ENCODE measurements at places on chromosomes 4 and X.

DNA sequence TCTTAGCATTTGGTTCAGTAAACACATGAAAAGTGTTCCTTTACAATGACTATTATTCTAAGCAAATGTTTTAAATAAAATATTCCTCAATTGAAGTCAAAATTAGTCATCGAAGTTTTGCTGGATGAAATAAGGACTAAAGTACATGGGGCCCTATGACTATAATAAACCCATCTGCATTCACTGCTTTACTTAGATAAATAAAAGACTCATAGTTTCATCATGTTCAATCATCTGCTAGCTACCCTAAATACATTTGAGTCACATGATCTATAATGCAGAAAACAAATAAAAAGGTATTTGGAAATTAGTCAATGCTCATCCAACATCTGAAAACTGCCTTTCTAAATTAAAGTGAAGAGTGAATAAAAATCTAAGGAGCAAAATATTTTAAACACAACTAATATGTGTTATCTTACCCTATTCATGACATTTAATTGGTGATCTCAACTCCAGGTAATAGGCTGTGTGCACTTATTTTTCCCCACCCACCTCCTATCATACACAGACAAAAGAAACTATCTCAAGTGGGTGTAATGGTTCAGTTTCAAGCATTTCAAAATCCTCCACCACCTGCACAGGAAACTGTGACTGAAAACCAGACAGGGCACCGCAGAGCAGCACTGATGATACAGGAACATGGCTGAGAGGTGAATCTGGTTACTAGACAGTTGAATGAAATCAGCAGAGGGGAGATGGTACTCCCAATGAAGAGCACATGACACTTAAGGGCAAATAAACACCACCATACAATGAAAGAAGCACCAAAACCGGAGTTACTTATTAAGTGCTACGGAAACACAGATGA, 78.6 kb downstream of the CAMK2D start:
- peak; percentile 92 for DNase-seq

DNA sequence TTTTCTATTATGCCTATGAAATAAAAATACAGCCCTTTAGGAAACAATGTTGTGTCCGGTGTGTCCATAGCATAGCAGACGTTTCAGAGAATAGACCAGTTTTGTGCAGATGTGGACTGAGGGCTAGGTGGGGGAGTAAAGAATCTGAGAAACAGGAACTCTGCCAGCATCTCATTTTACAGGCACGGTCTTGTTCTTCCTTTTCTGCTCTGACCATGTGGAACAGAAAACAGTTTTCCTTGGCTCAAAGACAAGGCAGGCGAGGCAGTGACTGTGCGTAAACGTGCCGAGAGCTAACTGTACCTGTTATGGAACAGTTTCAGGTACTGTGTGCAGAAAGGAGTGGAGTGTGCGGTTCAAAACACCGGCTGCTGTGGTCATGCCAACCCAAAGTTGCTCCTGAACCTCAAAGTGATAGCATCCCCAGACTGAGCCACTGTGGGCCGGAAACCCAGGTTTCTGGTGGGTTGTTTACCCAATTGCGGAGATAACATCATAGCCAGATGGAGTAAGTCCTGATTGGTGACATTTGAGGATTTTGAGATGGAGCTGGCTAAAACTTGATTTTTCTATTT, 20.2 kb downstream of the CNGA2 start:
- no peak for DNase-seq

GRCh38 chr4:83605210-83605609, 69.3 kb downstream of the GPAT3 start:
- DNase-seq = no peak

- DNase-seq = peak; percentile 89
Observed at GRCh38 chrX:123881330-123881729, 21.5 kb downstream of the XIAP start.

GRCh38 chrX:39451046-39451445, 646.7 kb downstream of the BCOR start:
- no peak for DNase-seq

DNA sequence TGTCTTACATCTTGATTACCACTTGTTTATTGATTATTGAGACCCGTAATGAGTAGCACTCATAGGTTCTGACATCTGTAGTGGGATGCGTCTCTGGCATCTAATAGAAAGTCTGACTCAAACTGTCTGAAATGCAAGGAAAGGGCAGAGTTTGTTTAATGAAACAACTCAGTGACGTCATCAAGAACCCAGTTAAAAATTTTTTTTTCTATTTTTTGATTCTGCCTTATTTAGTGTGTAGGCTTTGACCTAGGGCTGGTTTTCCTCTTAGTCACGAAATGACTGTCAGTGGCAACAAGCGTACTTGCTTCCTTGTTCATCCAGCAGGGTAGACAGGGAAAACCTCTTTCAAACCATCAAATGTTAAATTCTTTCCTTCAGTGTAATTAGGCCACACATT, 3.1 kb upstream of the CDKL5 start:
- DNase-seq = peak; percentile 8

DNA sequence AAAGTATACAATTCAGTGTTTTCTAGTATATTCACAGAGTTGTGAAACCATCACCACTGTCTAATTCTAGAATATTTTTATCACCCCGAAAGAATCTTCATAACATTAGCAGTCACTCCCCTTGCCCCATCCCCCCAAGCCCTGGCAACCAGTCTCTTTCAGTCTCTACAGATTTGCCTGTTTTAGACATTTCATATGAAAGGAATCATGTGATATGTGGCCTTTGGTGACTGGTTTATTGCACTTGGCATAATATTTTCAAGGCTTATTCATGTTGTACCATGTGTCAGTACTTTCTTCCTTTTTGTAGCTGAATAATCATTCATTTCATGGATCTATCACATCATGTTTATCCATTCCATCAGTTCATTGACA, 371.7 kb downstream of the AFF2 start:
- no peak for DNase-seq

GRCh38 chrX:57137501-57137900, 304 bp upstream of the SPIN2A start:
- peak; percentile 74 for DNase-seq

DNA sequence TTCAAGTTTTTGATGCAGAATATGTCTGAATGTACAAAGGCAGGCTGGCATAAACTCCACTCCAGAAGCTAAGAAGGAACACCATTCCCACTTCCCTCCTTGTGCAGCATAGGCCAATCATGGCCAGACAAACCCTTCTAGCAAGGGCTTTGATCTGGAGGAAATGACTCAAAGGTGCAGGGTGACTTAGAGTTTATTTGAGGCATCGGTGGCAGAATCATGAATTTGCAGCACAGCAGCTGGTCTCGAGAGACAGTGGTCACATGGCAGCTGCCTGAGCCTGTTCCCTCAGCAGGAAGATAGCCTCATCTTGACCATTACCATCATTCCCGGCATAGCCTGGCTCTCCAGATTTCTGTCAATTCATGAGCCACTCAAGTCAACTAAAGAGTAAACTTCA, 154.5 kb downstream of the ATP10D start:
- DNase-seq = peak; percentile 33

DNA sequence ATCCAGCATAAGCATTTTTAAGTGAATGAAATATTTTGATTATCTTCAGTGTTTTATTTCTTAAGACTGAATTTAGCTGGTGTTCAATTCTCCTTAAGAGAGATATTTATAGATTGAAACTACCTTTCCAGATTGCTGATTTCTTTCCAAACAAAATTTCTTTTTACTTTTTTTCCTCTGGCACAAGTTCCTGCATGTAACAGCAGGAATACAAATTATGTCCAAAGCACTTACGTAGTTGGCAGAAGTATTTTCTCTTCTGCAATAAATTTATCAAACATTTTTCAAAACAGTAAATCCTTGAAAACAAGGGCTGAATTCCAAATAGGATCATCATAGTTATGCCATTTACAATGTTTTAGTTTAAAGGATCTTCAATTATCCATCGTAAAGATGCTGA, 412.6 kb downstream of the IQCM start:
- DNase-seq = no peak

GRCh38 chr4:11625211-11625610, 196.5 kb upstream of the HS3ST1 start:
- DNase-seq = no peak

GRCh38 chr4:33931026-33931425, 2313.3 kb downstream of the ARAP2 start:
- DNase-seq = no peak

- DNase-seq = no peak
Observed at GRCh38 chr4:212438-213188, 88.3 kb downstream of the ZNF718 start.

GRCh38 chrX:126985981-126986380, 166.5 kb downstream of the PRR32 start:
- DNase-seq = no peak

DNA sequence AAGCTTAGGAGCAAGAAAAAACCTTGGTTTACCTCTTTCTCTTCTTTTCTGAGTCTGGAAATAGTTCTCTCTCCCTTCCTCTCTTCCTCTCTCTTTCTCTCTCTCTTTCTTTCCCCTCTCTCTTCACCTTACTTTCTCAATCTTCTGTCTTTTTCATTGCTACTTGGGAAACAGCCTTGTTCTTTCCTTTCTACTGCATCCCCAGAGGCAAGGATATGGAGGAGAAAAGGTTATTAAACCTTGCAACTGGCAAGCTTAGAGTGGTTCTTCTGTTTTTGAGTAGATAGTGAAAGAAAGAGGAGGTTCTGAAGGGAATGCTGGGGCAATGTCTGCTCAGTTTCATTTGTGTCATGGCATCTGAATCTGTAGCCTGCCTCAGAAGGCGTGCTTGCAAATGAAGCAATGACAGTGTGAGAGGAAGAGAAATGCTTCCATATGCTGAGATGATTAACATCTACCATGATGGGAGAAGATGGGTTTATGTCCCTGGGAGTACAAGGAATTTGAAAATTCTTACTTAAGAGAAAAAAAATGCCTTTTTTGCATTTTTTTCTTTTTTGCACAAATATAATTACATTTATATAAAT, 190.6 kb downstream of the CEP135 start:
- DNase-seq = no peak

- no peak for DNase-seq
Observed at GRCh38 chrX:54085666-54086065, 41.4 kb upstream of the PHF8 start.

- DNase-seq = no peak
Observed at GRCh38 chr4:125440814-125441213, 126.1 kb downstream of the FAT4 start.

DNA sequence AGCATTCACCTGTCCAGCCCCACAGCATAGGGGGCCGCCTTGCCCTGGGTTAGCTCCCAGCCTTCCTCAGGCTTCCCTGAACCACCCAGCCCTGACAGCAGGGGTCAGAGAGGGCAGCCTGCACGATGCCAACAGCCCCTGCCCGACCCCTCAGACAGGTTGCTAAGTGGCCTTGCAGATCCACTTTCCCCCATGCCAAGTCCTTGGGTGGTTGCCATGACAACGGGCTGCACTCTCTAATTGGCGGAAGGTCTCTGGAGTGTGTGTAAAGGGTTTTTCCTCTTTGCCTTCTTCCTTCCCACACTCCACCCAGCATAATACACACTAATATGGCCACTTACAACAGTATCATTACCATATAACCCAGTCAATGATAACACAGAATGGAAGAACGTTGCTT, 99.6 kb upstream of the AFAP1 start:
- DNase-seq = peak; percentile 99

- peak; percentile 34 for DNase-seq
Observed at GRCh38 chr4:8191136-8191747, 7.8 kb upstream of the SH3TC1 start.

GRCh38 chr4:5734853-5735252, 23.9 kb downstream of the EVC start:
- DNase-seq = no peak

- DNase-seq = no peak
Observed at GRCh38 chr4:176548571-176548970, 228.8 kb downstream of the SPCS3 start.

GRCh38 chrX:147803948-147804347, 107.8 kb upstream of the FMR1 start:
- peak; percentile 64 for DNase-seq

GRCh38 chr4:158771776-158772175, 3.0 kb downstream of the FNIP2 start:
- DNase-seq = no peak

DNA sequence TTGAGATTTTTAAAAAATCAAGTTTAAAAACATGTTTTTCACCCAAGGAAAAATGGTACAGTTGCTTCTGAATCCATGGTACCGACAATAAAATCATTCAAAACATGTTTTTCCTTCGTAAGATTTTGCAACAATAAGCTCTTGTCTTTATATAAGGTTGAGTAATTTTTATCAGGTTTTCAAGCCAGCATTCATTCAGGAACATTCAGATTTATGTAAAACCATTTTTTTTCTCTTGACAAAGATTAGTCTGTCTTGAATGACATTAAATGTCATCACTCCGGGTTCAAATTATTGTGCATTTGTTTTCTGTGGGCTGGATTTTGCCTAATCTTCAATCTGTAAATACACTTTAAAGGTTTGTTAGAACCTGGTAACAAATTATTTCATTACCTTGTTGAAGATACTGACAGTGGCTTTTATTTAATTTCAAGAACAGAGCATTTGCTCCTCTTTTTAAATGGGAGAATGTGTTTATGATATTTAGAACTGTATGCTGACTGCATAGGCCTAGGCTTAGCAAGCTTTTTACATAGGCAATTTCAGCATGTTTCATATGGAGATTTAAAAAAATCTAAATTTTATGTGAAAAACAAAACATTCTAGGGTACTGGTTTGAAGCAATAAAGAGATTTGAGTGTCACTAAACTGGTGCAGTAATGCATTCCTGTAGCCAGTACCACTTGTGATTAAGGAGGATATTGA, 336.4 kb upstream of the HAND2 start:
- DNase-seq = no peak

DNA sequence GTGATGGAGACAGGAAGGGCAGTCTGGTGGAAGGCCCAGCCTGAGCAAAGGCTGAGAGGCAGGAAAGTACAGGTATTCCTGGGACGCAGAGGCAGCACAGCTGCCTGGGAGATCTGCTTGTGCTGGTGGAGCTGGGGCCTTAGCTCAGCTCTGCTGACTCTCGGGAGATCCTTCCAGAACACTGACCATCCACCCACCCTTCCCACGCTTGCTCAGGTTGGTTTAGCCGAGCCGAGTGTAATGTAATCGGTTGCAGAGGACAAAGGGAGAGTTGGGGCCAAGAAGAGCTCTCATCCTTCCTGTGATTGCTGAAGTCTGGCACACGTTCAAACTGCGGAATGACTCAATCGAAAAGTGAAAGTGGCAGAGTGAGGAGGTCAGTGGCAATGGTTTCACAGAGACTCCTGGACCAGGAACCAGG, 43.1 kb upstream of the GPR78 start:
- peak; percentile 89 for DNase-seq

- DNase-seq = no peak
Observed at GRCh38 chr4:101813604-101814003, 23.1 kb downstream of the BANK1 start.

DNA sequence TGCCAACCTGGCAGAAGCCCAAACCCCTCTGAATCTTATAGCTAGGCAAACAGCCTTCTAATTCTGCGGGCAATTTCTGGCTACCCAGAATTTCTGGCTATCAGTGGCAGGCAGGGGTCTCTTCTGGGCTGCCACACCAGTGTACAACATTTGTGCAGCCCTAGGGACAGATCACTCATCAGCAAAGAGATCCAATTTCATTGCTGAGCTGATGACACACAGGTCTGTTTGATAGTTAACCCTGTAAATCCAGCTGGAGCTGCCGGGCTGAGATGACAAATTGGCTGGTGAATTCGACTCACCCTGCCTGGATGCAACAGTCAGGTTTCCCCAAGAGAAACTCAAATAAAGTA, 2.4 kb downstream of the MID1 start:
- peak; percentile 57 for DNase-seq

GRCh38 chrX:12709047-12709446, 82.2 kb upstream of the PRPS2 start:
- no peak for DNase-seq

- no peak for DNase-seq
Observed at GRCh38 chrX:24203072-24203808, 53.7 kb downstream of the ZFX start.

- DNase-seq = no peak
Observed at GRCh38 chr4:57374866-57375595, 264.8 kb upstream of the IGFBP7 start.
